Stimulated activated CD4-positive, alpha-beta T cell treated with anti-CD3 and anti-CD28 coated beads, Interleukin-1b, Interleukin-23, amount 100 ng/mL, for 4 hours (primary cell): ENCODE measurements at places on chromosomes 11 and 22.

GRCh38 chr11:4491878-4492606 is 9.6 kb downstream of the OR52K1 start:
- no peak for DNase-seq

DNA sequence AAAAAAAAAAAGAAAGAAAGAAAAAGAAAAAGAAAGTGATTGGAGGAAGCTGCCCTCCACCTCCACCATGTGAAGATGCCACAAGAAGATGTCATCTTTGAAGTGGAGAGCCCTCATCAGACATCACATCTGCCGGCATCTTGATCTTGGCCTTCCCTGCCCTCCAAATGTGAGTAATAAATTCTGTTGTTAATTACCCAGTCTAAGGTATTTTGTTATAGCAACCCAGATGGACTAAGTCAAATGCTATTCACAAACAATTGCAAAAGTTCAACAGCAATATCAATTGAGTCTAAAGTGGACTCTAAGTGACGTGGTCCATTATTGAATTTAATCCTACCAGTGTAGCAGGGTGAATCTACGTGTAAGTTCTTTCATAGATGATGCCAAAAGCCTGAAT is 55.9 kb upstream of the NUP160 start:
- DNase-seq: no peak

- no peak for DNase-seq
These were observed 83.6 kb downstream of the BCR start for GRCh38 chr22:23263651-23264555.

GRCh38 chr11:17639781-17640180 is 79.6 kb upstream of the MYOD1 start:
- DNase-seq: no peak

GRCh38 chr11:20259506-20259905 is 99.2 kb upstream of the DBX1 start:
- no peak for DNase-seq

- DNase-seq: no peak
These were observed 16.4 kb downstream of the PPM1F start for GRCh38 chr22:21936151-21936775.

DNA sequence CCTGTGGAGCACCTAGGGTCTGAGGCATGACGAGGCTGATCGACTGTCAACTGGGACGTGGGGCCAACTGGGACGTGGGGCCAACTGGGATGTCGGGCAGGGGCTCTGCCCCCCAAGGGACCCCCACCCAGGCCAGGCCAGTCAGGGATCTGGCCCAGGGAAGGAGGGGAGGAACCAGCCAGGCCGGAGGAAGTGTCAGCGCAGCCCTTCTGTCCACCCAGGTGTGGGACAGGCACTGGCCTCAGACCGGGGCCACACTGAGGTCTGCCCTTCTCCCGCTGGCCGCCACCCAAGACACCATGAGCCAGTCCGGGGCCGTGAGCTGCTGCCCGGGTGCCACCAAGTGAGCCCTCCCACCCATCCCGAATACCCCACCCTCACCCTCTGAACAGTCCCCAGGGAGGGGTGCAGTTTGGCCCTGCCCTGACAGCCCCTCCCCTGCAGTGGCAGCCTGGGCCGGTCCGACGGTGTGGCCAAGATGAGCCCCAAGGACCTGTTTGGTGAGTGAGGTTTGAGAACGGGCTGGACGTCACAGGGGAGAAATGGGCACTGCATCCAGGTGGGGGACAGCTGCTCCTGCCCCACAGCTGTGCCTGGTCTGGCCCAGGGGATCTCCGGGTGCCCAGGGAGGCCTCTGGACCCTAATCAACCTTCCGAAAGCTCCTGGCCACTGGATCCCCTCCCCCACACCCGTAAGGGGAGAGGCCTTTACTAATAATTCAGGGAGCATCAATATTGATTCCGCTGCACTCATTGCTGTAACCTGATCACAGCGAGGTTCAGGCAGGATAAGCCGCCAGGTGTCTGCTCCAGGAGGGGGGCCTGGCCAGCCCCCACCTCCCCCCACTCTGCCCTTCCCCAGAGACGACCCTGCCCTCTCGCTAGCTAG is 3.3 kb downstream of the EPS8L2 start:
- DNase-seq: no peak

DNA sequence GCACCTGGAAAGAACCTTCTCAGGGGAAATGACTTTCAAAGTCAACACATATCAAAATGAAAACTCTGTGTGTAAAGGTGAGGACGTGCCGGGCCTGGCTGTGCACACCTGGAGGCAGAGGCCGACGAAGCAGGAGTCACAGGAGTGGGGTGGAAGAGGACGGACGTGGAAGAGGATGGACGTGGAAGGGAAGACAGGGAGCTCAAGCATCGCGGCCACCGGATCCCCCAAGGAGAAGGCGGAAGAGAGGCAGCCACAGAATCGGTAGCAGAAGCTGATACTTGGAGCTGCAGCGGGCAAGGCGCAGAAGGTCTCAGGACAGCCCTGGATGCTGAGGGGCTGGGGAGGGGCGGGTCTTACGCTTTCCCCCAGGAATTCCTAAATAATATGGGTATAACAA is 519.8 kb downstream of the BRD1 start:
- DNase-seq: no peak

- no peak for DNase-seq
These were observed 35.4 kb downstream of the CHRDL2 start for GRCh38 chr11:74695705-74696280.

- no peak for DNase-seq
These were observed 58.9 kb downstream of the MYEOV start for GRCh38 chr11:69352715-69353319.

- DNase-seq: no peak
These were observed 7.3 kb downstream of the INCENP start for GRCh38 chr11:62131170-62131464.

- no peak for DNase-seq
These were observed 65.6 kb downstream of the IMMP1L start for GRCh38 chr11:31443802-31444201.

GRCh38 chr11:11370255-11370961 is 17.4 kb upstream of the CSNK2A3 start:
- DNase-seq: no peak

- no peak for DNase-seq
These were observed 246.1 kb upstream of the NARS2 start for GRCh38 chr11:78820741-78821140.

DNA sequence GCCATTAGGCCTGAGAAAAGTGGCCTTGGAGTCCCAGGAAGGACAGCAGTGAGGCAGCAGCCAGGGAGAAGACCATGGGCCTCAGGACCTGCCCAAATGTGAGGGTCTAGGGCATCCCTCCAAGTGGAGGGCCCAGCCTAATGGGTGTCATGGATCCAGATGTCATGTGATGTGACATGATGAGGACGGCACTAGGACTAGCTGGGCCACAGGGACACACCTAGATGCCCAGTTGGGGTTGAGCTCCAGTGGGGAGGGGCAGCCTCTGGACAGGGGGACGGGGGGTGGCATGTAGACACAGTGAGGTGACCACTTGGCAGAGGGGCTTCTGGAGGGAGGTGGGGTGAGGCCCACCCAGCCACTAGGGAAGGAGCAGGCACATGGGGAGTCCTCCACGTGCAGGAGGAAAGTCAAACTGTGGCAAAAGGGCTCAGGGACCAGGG is 5.4 kb downstream of the SCARF2 start:
- DNase-seq: no peak

DNA sequence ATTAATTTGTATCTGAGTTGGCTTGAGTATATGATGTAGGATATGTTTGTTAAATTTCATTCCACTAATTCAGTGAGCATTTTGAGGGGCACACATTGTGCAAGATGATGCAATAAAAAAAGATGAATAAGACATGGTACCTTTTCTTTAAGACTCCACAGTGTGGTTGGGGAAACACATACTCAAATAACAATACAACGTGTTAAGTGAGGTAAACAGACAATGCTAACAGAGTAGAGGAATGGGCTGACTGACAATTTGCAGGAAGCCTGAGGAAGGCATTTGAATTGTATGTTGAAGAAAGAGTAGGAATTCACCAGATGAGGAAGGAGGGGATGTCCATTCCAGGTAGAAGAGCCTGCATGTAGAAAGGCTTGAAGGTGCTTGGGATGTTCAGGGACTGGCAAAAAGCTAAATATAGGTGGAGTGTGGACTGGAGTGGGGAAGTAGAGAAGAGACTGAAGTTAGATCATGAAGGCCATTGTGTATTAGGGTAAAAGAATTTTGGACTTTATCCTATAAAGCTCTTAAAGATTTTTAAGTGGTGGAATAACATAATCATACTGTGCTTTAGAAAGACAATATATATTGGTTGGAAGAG is 6.8 kb downstream of the RNF169 start:
- no peak for DNase-seq

DNA sequence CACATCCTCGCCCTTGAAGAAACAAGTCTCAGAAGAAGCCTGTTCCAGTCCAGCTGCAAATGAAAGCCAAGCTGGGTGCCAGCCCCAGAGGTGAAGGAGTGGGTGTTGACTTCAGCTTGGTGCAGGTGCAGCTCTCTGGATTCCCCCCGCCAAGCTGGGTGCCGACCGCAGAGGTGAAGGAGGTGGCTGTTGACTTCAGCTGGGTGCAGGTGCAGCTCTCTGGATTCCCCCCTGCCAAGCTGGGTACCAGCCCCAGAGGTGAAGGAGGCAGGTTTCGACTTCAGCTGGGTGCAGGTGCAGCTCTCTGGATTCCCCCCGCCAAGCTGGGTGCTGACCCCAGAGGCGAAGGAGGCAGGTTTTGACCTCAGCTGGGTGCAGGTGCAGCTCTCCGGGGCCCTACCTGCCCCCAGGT is 1234.0 kb downstream of the TBC1D22A start:
- no peak for DNase-seq

GRCh38 chr11:2987881-2988861 is 4.0 kb downstream of the NAP1L4 start:
- no peak for DNase-seq

- no peak for DNase-seq
These were observed 16.4 kb upstream of the KAT5 start for GRCh38 chr11:65695459-65696241.

- peak; percentile 52 for DNase-seq
These were observed 714 bp downstream of the SDF2L1 start for GRCh38 chr22:21642584-21643448.

GRCh38 chr11:1121813-1122663 is 35.7 kb upstream of the MUC5AC start:
- DNase-seq: no peak

GRCh38 chr11:115408036-115408921 is 95.9 kb downstream of the CADM1 start:
- no peak for DNase-seq

GRCh38 chr22:27152033-27152432 is 494.6 kb downstream of the MIAT start:
- DNase-seq: no peak

DNA sequence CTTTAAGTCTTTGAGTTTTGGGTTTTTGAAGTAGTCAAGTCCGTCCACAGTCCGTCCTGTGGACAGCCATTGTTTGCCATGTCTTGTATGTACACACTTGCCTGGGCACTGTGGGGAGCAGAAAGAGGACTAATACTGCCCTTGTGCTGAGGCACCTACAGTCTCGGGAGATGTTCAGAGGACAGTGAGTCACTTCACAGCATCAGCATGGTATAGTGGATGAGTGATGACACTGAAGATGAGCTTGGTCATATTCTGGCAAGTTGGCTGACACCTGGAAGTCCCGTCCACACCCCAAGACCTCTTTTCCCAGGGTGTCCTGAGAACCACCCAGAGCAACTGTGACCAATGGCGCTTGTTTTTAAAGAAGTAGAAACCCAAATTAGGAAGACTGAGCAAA is 29.2 kb downstream of the NF2 start:
- no peak for DNase-seq

- no peak for DNase-seq
These were observed 39.2 kb downstream of the SHISA8 start for GRCh38 chr22:41875531-41876270.

GRCh38 chr11:78214331-78215194 is 25.8 kb downstream of the USP35 start:
- no peak for DNase-seq

DNA sequence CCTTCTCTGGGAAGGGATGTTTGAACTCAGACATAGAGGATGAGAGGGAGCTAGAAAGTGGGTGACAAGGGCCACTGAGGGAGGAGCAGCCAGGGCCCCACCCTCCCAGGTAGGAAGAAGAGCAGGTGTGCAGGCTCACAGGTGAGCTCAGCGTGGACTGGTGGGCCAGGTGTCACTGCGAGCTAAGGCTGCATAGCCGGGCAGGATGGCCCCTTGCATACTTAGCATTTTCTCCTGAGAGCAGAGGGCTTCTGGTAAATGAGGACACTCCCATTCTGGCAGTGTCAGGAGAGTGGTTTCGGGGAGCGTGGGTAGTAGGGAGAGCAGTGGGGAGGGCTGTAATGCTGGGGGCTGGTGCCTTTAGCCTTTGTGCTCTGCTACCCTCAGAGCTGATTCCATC is 843.4 kb downstream of the TBC1D22A start:
- DNase-seq: no peak

- DNase-seq: no peak
These were observed 29.3 kb upstream of the CSNK1E start for GRCh38 chr22:38346506-38346905.

DNA sequence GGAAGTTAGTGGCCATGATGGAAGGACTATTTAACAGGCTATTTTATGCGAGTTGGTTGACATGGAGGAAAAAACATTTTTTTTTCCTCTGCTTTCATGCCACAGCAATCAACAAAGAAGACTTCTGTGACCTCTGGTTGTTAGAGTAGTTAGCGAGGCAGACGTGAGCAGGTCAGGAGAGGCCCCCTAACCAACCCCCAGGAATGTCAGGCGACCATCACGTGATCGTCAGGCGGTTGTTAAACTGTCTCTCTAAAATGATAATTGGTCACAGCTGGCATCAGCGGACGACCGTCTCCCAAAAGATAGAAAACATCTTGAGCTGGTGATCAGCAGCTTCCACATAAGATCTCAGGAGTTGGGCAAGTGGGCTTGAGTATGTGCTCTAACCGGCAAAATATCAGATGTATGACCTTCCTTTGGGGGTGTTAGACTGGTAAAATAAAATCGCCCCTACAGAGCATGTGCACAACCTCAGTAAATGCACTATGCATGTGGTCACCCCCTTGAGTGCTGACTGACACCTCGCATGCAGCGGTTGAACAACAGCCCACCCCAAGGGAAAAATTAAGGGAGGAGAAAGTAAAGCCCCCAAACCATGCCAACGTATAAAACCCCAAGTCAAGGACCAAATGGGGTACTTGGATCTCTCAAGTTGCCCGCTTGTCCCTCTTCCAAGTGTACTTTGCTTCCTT is 20.9 kb upstream of the NARS2 start:
- DNase-seq: no peak

GRCh38 chr11:1220941-1221721 is 1.7 kb upstream of the MUC5B start:
- no peak for DNase-seq

GRCh38 chr11:10503777-10504480 is 37.1 kb downstream of the RNF141 start:
- DNase-seq: no peak
